ENCODE measurements at places on chromosomes 13 and 19.

DNA sequence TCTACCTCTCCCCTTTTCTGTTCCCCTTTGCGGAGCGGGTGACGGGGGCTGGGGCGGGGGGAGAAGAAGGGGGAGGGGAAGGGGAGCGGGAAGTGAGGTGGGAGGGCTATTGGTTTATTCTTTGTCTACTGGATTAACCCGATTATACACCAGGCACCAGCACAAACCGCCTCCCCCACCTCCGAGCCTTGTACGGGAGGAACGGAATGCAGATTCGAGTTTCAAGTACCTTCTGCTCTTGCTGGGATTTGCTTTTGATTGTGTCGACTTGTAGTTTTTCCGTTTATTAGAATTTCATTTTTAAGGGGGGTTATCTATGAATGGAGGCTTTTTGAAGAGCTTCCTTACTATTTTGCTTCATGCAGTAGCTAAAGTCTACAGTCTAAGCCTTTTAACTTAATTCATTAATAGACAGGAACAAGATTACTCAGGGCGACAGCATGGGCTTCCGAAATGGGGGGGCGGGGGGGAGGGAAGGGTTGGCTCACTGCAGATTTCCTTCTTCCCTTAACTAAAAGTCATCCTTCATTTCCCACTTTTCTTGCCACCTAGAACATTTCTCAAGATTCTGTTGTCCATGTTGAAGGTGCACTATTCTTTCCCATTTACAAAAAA lies 937 bp upstream of the SPRY2 start:
- DNase-seq = no peak

DNA sequence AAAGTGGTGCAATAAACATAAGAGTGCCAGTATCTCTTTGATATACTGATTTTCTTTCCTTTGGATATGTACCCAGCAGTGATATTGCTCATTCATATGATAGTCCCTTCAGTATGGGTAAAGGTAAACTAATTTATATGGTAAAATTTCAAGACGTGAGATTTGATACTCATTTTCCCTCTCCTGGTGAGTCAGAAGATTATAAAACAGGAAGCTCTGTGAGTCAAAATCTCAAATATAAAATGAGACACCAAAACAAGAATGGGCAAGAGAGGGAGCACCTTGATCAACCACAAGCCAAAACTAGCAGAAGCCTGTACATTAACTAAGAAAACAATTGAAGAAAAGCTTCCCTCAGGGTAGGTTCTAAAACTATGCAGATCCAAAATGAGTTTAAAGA lies 216.3 kb downstream of the SLITRK6 start:
- DNase-seq = no peak

GRCh38 chr13:45490068-45490467 lies 25.3 kb downstream of the COG3 start:
- no peak for DNase-seq

DNA sequence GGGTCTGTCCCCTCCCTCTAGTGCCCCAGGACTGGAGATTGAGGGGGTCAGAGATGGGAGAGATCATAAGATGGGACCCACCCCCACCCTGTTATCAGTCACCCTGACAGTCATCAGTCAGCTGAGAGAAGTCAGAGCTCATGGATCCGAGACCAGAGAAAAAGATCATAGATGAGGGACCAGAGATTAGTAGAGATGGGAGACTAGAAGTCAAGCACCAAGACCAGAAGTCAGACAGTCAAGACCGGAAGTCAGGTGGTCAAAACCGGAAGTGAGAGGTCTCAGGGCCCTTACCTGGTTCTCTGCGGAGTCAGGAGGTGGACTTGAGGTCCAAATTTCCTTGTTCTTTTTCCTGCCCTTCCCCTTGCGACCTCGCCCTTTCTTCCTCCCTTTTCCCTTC lies 7.0 kb downstream of the COL5A3 start:
- no peak for DNase-seq

DNA sequence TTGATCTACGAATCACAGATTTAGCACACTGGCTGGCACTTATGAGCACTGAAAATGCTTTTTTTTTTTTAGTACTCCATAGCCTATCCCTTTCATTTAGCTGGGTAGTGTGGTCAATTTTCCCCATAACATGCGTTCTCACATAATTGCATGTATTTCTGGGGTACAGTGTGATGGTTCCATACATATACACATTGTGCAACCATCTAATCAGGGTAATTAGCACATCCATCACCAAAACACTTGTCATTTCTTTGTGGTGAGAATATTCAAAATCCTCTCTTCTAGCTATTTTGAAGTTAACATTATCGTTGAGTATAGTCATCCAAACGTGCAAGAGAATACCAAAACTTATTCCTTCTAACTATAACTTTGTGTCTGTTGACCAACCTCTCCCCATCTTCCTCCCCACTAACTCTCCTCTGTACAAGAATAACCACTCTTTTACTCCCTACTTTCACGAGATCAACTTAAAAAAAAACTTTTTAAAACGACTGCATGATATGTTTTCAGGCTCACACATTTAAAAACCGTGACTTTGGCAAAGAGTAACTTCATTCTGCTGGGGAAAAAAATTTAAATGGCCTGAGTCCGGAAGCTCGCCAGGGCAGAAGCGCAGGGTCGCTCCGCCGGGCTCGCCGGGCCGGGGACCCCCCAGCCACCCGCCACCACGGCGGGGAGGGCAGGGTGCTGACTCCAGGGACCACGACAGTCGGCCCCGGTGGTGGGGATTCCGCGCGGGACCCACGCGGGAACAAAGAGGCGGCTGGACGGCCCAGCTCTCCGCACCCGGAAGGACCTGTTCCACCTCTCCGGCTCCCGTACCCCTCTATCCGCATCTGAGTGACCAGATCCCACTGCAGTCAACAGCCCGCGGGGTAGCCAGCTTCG lies 868 bp upstream of the UBAC2 start:
- DNase-seq = no peak

- no peak for DNase-seq
Measured at GRCh38 chr19:16003391-16003790, 54.6 kb downstream of the OR10H4 start.

DNA sequence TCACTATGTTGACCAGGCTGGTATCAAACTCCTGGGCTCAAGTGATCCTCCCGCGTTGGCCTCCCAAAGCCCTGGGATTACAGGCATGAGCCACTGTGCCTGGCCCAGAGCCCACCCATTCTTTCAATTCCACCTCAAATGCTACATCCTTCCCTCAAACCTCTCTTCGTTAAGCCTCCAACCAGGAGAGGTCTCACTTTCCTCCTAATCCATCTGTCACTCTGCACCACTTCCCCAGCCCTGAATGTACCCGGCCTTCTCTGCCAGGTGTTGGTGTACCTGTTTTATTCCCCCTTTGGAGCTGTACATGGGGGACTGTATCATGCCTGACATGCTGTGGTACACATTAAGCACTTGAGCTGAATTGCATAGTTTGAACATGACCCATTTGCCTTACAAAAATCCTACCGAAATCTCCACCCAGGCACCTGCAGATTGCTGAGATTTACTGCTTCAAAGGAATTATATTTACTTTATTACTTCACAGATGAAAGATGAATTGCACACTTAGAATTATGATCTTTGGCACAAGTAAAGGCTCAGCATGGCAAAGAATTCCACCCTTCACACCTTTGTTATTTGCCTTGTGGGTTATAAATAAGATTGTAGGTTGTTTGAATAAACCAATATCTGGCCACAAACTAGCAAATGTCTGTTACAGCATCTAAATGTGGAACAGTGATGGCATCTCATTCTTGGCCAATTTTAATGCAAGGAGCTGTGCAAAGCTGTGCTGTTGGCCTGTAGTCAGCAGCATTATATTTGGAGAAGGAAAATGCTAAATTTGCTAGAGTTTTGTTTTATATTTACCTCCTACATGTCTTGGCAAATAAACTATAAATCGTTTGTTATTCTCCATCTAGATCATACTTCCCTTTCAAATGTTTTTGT lies 15.6 kb upstream of the WASF3 start:
- no peak for DNase-seq

- DNase-seq = peak; percentile 92
Measured at GRCh38 chr19:11089254-11090013, at the start of gene LDLR. TSS of gene LDLR (plus strand) at chr19:11089463. CDS start at chr19:11089549, 86 bp downstream.

DNA sequence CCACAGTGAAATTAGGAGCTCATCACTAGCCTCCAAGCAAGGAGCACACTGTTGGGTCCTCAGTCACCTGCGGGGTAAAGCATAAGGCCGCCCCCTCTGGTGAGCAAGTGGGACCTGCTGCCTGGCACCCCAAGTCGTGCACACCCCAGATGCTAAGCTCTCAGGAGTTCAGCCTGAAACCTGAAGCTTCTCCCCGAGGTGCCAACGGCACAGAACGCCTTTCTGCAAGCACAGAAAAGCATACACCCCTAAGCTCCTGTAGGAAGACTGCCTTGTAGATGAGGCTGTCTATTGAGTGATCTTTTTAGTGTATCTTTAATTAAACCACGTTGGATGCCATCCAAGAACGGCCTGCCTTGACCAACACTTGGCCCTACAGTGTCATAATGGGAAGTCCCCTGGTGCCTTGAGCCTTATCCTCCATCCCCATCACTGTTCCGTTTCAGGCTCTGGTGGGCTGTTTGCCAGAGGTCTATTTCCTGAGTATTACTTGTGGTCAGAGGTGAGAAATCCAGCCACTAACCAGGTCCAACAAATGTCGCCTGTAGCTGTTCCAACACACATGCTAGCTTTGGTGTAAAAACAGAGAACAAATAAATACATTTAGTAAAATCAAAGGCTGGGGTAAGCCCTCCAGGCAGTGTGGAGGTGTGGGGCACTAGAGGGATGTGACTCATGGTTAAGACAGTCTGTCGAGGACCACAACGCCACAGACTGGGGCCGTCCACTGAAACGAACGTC lies 44.8 kb downstream of the C13orf42 start:
- no peak for DNase-seq

- DNase-seq = peak; percentile 12
Measured at GRCh38 chr13:77696006-77696878, 1.2 kb upstream of the SLAIN1 start.

DNA sequence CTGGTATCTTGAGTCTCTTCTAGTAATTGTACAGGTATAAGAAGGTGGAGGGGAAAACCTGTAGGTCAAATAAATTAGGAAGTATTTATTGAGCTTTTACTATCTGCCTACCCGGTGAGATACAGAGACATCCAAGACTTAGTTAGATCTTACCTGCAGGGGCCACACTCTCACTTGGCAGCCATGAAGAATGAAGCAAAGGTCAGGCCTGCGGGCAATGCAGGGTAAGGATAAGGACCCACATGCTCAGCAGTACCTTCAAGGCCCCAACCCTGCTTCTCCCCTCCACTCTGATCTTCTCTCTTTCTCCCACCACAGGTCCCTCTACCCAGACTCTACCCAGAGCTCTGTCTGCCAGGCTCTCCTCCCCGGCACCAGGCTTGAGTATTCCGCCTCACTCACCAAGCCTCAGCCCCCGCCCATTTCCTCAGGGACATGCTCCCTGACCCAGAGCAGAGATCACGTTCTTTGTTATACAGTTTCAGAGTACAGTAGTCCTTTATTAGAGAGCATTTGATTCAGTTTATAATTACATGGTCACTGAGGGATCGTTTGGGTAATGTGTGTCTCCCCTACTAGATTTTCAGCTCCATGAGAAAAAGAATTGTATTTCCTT lies 18.9 kb upstream of the CLDN10 start:
- DNase-seq = no peak

- DNase-seq = no peak
Measured at GRCh38 chr19:40219721-40220276, 1.6 kb upstream of the TTC9B start.

GRCh38 chr13:42361701-42362100 lies 89.7 kb downstream of the AKAP11 start:
- DNase-seq = no peak

DNA sequence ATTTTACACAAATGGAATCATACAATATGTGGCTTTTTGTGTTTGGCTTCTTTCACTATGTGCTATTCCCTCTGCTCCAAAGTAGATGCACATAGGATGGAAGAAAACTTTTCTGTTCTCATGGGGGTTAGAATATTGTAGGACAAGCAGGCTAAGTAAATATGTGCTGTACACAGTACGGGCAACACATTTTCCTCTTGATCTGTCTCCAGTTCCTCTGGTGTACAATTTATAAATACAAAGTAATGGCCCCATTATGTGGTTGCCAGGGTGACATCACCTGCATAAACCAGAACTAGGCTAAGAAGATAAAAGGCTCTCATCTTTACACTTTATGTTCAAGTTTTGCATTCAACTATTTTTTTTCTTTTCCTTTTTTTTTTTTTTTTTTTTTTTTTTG lies 41.0 kb upstream of the SOX21 start:
- no peak for DNase-seq

- no peak for DNase-seq
Measured at GRCh38 chr19:10364644-10365043, 15.7 kb downstream of the TYK2 start.

GRCh38 chr13:94641409-94641941 lies 39.8 kb downstream of the GPR180 start:
- DNase-seq = no peak

DNA sequence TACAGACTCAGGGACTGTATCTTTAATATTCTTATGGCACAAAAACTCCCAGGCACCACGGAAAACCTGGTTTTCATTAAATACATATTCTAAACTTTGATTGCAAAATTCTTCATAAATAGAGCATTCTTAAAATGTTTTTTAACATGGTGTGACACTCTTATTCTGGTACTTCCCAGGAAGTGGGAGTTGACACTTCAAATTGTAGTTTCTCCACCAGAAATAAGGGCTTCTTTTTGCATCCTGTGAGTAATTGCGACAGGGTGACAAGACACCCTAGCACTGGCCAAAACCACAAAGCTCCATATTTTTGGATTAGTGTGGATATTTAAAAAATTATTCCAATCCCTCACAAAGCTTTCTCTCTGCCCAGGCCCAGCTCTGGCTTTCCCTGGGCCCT lies 43.6 kb upstream of the MTIF3 start:
- DNase-seq = no peak

GRCh38 chr13:27923794-27924528 lies 4.2 kb downstream of the PDX1 start:
- DNase-seq = no peak

GRCh38 chr19:3024870-3025548 lies 4.1 kb downstream of the TLE2 start:
- no peak for DNase-seq

- DNase-seq = no peak
Measured at GRCh38 chr19:40612831-40613689, 11.9 kb downstream of the LTBP4 start.

DNA sequence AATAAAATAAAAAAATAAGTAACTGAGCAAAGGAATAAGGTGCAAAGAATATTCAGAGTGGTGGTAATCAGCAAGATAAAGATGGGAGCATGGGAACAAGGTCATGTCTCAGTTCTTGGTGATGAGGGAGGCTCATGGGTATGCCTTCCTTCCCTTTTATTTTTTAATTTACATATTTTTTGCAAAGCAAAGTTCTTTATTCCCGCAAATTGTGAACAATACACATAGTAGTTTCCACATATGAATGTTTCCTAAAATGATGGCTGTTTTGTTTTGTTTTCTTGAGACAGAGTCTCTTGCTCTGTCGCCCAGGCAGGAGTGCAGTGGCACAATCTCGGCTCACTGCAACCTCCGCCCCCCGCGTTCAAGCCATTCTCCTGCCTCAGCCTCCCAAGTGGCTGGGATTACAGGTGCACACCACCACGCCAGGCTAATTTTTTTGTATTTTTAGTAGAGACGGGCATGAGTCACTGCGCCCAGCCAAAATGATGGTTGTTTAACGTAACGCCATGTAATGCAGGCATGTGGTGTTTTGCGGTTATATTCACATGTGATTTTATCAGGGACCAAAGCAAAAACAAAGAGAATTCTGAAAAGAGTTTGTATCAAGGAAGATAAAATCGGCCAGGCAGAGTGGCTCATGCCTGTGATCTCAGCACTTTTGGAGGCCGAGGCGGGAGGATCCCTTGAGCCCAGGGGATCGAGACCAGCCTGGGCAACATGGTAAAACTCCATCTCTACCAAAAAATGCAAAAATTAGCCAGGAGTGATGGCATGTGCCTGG lies 4.5 kb upstream of the ADGRE2 start:
- DNase-seq = no peak

- DNase-seq = no peak
Measured at GRCh38 chr13:21846605-21847004, 175.7 kb downstream of the FGF9 start.

All from NCI-H2107 (cell line).